ENCODE measurements at places on chromosomes 3 and 15. TPM values are rescaled to one million over a fixed set of nuclear protein-coding genes. Genes with fewer than 3 reads are reported as not detected.

GRCh38 chr3:178263236-178263916, 272.9 kb upstream of the KCNMB2 start:
- no peaks in the 10 kb centered on the region for H3K27me3 ChIP-seq
- peaks cover 35% of the 10 kb centered on the region for H3K4me1 ChIP-seq
- H3K27ac ChIP-seq, result peak overlapping the region; percentile 66
- no peak for DNase-seq
- H3K4me3 ChIP-seq, result no peak overlapping the region
- no peaks in the 10 kb centered on the region for H3K36me3 ChIP-seq

- peaks cover 35% of the 10 kb centered on the region for H3K4me1 ChIP-seq
- H3K36me3 ChIP-seq, result no peaks in the 10 kb centered on the region
Measured at GRCh38 chr3:101998256-101998926, 149.1 kb downstream of the NFKBIZ start.

GRCh38 chr3:39473452-39474125, 6.1 kb downstream of the MOBP start:
- peaks cover 5% of the 10 kb centered on the region for H3K27me3 ChIP-seq
- no peak for DNase-seq
- H3K4me3 ChIP-seq, result no peak overlapping the region
- H3K27ac ChIP-seq, result no peak overlapping the region

The CHRNA3 gene
- 2.4 TPM for total RNA-seq

The TMCC1 gene
- total RNA-seq, result 52.4 TPM

The SLC22A13 gene
- 0.85 TPM for total RNA-seq

DNA sequence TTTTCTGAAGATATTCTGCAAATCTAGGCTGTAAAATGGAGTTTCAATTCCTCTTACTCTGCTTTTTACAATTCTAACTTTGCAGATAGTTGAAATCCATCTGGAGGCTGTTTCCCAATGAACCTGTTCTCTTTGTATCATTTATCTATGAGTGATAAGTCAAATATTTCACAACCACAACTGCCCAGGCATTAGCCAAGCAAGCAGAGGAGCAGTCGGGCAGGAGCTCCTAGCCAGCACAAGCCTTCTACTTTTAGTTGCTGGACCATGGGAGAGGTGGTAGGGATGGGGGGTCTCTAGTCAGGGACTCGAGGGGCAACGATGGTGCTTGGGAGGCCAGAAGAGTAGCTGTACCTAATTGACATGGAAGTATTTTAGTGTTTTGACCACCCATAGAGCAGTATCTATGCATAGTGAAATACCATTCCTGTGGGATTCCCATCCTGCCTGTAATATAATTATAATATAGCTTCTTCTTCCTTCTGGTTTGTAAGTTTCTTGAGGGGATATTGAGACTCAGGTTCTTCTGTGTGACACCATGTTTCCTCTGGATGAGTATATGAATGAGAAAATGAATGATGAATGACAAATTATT, 353.5 kb upstream of the IL12A start:
- no peaks in the 10 kb centered on the region for H3K27me3 ChIP-seq
- no peaks in the 10 kb centered on the region for H3K36me3 ChIP-seq
- peaks cover 46% of the 10 kb centered on the region for H3K4me1 ChIP-seq

All from mesothelial cell of epicardium (in vitro differentiated cells).